Activated CD4-positive, alpha-beta T cell treated with anti-CD3 and anti-CD28 coated beads, Interleukin-2, amount 10 ng/mL, durations not matched to agents 24 days and 14 days (primary cell): ENCODE measurements at places on chromosomes 12 and 14. TPM values are rescaled to one million over a fixed set of nuclear protein-coding genes. Genes with fewer than 3 reads are reported as not detected.

DNA sequence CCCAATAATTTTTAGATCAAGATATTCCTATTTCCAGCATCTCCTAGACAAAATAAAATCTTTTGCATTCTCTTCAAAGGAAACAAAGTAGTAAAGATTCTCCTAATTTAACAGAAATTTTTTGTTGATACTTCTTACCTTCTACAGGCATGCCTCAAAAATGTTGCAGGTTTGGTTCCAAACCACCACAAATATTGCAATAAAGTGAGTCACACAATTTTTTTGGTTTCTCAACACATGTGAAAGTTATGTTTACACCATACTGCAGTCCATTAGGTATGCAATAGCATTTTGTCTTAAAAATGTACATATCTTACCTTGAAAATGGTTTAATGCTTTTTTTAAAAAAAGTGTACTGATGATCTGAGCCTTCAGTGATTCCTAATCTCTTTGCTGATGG is 65.6 kb upstream of the USP15 start:
- H3K36me3 ChIP-seq = peaks cover 2% of the 10 kb centered on the region
- DNase-seq = no peak
- no peak overlapping the region for H3K27ac ChIP-seq
- H3K27me3 ChIP-seq = peaks cover 57% of the 10 kb centered on the region
- peaks cover 20% of the 10 kb centered on the region for H3K4me1 ChIP-seq

DNA sequence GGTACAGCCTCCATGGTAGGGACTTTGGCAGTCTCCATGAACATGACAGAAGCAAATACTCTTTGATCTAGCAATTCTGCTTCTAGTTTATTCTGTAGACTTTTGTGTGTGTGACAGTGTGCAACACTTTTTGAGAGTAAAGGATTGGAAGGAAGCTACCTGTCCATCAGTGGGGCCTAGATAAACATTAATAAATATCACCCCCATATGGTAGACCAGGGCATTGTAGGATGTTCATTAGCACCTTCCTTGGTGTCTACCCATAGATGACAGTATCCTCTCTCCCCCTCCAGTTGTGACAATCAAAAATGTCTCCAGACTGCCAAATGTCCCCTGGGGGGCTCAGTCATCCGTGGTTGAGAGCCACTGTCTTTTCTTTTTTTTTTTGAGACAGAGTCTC is 10.8 kb downstream of the SNRNP35 start:
- no peak for DNase-seq
- H3K27me3 ChIP-seq = no peaks in the 10 kb centered on the region
- no peak overlapping the region for H3K4me3 ChIP-seq
- H3K4me1 ChIP-seq = peaks cover 9% of the 10 kb centered on the region

- no peaks in the 10 kb centered on the region for H3K4me1 ChIP-seq
- no peaks in the 10 kb centered on the region for H3K27me3 ChIP-seq
- DNase-seq = no peak
- H3K36me3 ChIP-seq = no peaks in the 10 kb centered on the region
- H3K4me3 ChIP-seq = no peak overlapping the region
- no peak overlapping the region for H3K27ac ChIP-seq
Observed at GRCh38 chr12:99128246-99128802, 483.2 kb downstream of the APAF1 start.

DUSP6 gene
- 95.5 and 96.7 TPM in 2 replicates for total RNA-seq

BCL2L2 gene
- total RNA-seq = 5.6 and 5.7 TPM in 2 replicates

KRT4 gene
- not detected in 2 replicates for total RNA-seq
